ENCODE measurements at places on chromosomes 1 and 21.
A peak's percentile ranks its signal among the peaks of the same experiment; 100 is the strongest.

DNA sequence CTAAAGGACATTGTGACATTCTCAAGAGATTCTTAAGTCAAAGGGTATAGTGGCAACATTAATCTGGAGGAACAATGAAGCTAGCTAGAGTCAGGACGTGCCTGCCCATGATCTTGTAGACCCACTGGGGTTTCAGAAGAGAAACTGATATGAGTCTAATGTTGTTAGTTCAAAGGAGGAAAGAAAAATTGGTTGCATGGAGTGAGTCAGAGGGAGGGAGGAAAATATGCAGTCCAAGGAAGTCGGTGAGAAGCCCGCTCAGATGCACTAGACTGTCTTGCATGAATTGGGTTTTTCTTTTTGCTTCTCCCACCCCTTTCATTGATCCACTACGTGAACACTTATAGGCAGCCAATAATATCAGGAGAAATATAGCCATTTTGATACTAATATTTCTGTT is 53.8 kb upstream of the SYT14 start:
- no peak for DNase-seq

GRCh38 chr1:226633541-226634165 is 85.1 kb downstream of the STUM start:
- no peak for DNase-seq

- DNase-seq, result peak; percentile 45
These were observed 403.7 kb downstream of the SIPA1L2 start for GRCh38 chr1:232226197-232226712.

DNA sequence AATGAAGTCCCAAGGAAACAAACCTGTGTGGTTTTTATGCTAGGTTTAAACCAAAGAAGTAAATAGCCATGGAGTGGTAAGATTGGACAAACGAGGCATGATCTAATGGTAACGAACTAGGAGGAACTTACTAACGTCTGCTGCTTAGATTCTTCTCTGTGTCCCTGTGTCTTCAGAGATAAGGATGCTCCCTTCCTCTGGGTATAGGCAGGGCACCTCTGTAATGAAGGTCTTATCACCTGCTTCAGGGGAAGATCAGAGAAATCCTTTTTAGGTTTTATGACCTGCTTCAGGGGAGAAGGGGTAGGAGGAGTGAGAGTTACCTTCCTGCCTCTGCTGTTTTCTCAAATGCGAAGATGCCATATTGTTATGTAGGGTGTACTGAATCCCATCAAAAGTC is 214.9 kb upstream of the L1TD1 start:
- no peak for DNase-seq

- no peak for DNase-seq
These were observed 102.8 kb downstream of the NAV1 start for GRCh38 chr1:201641524-201642253.

DNA sequence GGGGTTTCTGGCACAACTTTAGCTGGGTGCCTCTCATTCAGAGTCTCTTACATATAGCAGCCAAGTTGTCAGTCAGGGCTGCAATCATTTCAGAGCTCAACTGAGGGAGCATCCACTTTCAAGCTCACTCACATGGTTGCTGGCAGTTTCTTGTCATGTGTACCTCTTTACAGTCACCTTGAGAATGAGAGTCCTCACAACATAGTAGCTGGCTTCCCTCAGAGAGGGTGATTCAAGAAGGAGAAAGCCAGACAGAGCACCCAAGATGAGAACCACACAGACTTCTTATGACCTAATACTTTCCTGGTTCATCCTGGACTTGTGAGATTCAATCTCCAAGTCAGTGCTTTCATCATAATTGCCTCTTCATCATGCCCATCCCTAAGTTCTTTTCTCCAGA is 57.2 kb downstream of the DPT start:
- DNase-seq, result no peak

- DNase-seq, result no peak
These were observed 13.9 kb downstream of the RCAN3 start for GRCh38 chr1:24516506-24516905.

DNA sequence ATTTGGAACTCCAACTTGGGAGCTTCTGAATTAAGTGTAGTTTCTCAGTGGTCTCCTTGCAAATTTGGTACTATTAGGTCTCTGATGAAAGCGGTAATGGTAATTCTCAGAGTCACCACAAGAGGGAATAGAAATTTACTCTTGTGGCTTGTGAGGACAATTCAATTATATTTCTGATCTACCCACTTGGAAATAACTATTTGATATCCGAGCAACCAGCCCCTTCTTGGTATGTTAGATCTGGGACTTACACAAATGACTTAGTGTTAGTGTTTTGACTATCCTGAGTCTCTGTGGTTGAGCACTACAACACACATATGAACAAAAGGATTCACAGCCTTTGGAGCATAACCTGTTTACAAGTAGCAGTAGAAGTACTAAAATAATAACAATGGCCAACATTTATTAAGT is 68.1 kb downstream of the RPS6KA1 start:
- DNase-seq, result no peak

DNA sequence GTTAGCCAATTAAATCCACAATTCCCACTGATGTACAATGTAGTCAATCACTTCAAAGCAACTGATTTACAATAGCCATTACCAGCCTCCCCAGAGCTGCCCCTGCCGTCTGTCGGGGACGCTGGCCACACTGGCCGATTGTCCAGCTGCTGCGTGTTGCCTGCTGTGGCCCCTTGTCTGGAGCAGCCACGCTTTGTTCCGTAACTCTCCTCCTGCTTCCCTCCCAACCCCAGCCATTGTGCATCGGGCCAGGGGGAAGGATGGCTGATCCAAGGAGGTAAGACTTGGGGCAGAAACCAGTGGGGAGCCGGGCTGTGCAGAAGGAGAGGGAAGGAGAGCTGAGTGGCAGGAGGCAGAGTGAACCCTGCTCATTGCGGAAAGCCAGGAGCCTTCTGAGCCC is 83.6 kb upstream of the LYST start:
- DNase-seq, result no peak

- DNase-seq, result no peak
These were observed 1.1 kb downstream of the MIA3 start for GRCh38 chr1:222618880-222619596.

- DNase-seq, result no peak
These were observed 71.6 kb downstream of the COL24A1 start for GRCh38 chr1:86084998-86085397.

- DNase-seq, result no peak
These were observed 213.1 kb downstream of the RERE start for GRCh38 chr1:8604041-8604945.

GRCh38 chr1:72567521-72567920 is 285.2 kb upstream of the NEGR1 start:
- no peak for DNase-seq

DNA sequence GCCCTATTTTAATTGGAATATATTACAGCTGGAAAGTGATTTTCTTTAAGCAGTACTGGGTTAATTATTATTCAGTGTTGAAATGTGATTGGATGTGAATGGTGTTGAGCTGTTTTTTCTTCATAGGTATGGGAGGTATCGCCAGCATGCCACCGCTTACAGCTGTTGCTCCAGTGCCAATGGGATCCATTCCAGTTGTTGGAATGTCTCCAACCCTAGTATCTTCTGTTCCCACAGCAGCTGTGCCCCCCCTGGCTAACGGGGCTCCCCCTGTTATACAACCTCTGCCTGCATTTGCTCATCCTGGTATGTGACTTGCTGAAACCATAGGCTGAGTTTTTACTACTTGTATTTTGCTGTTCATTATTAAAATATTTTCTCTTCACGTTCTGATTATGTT is 107.7 kb downstream of the ITSN1 start:
- DNase-seq, result no peak

DNA sequence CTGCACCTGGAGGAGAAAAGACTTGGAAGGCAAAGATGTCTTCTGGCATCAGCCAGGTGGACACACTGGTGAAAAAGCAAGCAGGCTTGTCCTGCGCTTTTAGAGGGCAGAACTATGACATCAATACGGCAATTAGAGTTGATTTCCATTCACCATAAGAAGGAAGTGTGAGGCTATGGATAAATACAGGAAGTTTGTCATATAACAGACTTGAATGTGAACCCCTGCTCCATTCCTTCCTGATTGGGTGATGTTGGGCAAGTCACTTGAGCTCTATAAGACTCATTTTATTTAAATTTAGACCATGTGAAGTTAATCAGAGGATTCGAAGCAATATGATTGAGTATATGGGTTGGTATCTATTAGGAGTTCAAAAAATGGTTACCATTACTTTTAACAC is 137.8 kb downstream of the PLPP3 start:
- no peak for DNase-seq

DNA sequence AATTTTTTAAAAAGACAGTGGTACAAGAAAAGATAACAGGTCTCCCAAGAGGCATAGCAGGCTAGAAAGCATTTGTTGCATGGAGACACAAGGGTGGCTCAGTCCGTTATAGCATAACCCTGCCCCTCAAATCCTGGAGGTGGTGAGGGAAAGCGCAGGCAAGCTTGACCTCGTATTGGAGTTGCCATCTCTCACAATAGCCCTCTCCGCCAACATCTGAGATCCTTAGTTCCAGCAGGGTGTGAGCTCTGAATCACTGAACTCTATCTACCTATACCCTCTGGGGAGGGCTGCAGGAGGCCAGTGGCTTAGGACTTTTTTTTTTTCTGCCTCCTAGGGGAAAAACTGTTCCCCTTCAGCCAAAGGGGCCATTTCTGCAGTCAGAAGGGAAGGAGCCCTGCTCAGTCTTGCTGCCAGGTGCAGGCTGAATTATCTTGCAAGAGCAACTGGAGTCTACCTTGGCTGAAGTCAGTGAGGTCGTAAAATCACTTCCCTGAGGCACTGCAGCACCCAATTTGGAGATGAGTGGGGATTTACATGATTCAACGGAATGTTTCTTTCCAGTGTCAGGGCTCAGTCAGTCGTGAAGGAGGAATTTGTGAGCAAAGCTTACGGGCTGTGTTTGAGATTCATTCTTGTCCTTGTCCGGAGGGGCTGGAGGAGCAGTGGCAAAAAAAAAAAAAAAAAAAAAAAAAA is 17.2 kb upstream of the C8A start:
- DNase-seq, result no peak

DNA sequence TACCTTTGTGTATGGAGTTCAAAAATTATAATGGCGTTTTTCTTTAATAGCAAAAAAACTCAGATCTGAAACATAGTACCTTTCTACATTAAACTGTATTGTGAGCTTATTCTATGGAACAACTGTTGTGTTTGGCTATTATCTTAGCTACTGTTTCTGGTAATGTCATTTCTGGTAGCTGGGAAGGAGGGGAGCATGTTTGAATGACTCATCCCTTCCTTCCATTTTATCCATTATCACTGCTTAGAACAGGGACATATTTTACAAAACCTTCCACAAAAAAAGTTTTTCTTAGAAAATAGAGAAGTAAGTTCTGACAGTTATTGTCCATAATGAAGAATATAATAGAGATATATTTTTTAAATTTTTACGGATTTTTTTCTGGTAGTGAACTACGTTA is 128.3 kb downstream of the NRDC start:
- DNase-seq, result no peak

DNA sequence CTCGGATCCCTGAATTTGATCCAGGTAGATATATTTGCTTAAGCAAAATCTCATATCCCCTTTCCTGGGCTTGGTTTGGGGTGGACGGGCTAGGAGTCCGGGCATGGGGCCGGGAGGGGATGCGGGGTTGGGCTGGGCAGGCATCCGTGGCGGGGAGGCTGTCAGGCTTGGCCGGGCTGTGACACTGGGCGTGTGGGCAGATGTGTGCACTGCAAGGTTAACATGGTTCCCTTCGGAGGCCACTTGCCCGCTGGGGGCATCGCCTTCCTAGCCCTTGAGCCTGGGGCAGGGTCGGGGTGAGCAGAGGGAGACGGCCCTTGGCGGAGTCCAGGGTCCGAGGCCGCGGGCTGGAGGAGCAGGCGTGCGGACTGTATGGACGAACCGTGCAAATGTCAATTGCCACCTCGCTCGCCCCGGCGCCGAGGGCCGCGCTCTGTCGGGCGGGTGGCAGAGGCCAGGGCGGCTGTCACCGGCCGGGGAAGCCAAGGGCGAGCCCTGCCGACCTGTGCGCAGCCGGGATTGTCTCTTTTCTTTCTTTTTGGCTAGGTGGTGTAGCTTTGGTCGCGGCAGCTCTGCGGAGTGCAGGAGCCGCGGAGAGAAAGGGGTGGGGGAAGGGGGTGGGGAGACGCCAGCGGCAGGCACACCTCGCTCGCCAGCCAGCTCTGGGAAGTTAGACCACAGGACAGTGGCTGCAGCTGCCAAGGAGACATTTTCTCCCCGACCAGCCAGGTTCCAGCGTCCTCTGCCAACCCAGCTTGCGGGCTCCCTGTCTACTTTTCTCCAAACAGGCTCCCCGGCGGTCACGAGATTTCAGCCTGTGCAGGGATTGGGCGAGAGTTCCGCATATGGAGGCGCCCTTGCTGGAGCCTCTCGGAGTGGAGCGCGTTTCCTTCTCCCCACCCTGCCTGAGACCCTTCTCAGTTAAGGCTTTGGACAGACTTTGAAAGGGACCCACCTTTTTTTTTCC is 1.3 kb downstream of the RCOR3 start:
- peak; percentile 18 for DNase-seq

GRCh38 chr1:161367684-161368400 is at the start of gene CFAP126:
Gene CFAP126 (minus strand): TSS chr1:161367876. CDS start chr1:161367868, 8 bp downstream.
- peak; percentile 71 for DNase-seq

DNA sequence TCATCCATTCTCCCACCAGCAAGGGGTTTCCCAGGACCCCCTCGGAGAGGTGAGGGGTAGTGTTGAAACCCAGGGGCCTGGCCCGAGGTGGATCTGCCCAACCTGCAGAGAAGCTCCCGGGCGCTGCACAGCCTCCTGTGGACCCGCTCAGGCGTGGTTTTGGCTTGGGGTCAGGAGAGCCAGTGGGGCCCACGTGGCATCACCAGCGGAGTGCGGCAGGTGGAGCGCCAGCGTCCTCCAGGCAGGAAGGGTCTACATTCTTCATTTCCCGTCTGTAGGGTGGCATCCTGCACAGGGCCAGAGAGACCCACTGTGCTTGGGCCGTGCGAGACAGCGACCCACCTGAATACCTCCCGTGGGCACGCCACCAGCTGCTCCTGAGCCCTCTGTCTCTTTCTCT is 135.2 kb downstream of the NPHP4 start:
- DNase-seq, result no peak

DNA sequence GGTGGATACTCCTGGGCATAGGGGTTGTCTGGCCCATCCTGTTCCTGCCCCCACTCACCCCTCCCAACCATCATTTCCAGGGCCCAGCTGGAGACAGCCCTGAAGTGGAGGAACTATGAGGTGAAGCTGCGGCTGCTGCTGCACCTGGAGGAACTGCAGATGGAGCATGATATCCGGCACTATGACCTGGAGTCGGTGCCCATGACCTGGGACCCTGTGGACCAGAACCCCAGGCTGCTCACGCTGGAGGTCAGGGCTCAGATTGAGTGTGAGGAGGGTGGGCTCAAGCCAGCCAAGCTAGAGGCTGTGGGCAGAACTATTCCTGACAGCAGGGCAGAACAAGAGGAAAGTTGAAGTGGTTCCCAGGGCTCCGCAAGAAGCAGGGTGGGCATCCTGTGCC is 14.2 kb downstream of the RHOC start:
- no peak for DNase-seq

Data from CD4-positive, alpha-beta T cell (primary cell).